Activated naive CD8-positive, alpha-beta T cell treated with anti-CD3 and anti-CD28 coated beads for 36 hours (primary cell): ENCODE measurements at places on chromosomes 4 and X. TPM values are rescaled to one million over a fixed set of nuclear protein-coding genes. Genes with fewer than 3 reads are reported as not detected.
A peak's percentile ranks its signal among the peaks of the same experiment; 100 is the strongest.

DNA sequence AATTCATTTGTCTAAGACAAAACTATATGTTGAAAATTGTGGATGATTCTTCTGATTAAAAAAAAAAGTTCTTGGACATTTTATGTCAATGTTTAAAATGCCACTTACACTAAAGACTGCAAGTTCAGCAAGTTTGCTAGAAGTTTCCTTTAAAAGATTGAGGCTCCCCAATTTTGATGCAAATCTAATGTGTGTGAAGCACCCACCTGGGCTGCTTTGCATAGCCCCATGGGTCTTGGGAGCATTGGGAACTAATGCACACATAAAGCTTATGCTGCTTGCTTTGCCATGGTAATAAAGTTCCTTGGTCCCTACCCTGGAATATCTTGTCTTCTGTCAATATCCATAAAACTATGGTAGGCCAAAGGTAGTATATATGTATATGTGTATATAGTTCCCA, 725.9 kb upstream of the GRID2 start:
- H3K27ac ChIP-seq: no peak overlapping the region
- H3K27me3 ChIP-seq: no peaks in the 10 kb centered on the region
- no peaks in the 10 kb centered on the region for H3K4me1 ChIP-seq
- DNase-seq: no peak

TMEM271 gene
- not detected for total RNA-seq

- H3K4me3 ChIP-seq: no peak overlapping the region
- H3K27ac ChIP-seq: no peak overlapping the region
- no peak for DNase-seq
- H3K36me3 ChIP-seq: peaks cover 8% of the 10 kb centered on the region
- no peaks in the 10 kb centered on the region for H3K4me1 ChIP-seq
- no peaks in the 10 kb centered on the region for H3K27me3 ChIP-seq
These were observed 81.4 kb downstream of the DOCK11 start for GRCh38 chrX:118577041-118577440.

GRCh38 chr4:88828842-88829571, 131.4 kb upstream of the NAP1L5 start:
- no peaks in the 10 kb centered on the region for H3K27me3 ChIP-seq
- H3K4me1 ChIP-seq: no peaks in the 10 kb centered on the region
- H3K27ac ChIP-seq: no peak overlapping the region
- no peak overlapping the region for H3K4me3 ChIP-seq

- H3K36me3 ChIP-seq: peaks cover 3% of the 10 kb centered on the region
- no peak overlapping the region for H3K4me3 ChIP-seq
- peaks cover 3% of the 10 kb centered on the region for H3K4me1 ChIP-seq
- no peak overlapping the region for H3K27ac ChIP-seq
- H3K27me3 ChIP-seq: peaks cover 9% of the 10 kb centered on the region
These were observed 61.3 kb downstream of the HOPX start for GRCh38 chr4:56619816-56620215.

DNA sequence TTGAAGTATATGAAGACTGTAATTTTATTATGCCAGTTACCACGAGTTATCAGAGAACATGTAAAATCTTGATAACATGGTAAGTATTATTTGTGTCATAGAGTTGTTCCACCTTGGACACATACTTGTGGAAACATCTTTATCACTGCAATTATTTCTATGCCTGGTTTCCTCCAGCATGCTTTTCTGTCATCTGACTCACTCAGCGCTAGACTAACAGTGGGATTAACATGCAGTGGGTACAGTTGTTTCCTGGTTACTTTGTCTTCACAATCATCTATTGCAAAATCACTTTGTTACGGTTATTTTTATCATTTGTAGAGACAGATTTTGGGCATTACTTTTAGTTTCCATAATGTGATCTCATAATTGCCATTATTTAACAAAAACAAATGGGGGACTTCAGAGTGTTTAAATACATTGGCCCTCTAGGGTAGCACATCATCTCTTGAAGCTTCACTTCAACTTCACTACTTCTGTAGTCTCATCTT, at the start of gene STATH:
STATH (plus strand) TSS at position 441 of the 491 bp plus-strand sequence. CDS start 2,472 bp downstream, outside the sequence.
- no peak within 1 kb of the TSS for H3K27ac ChIP-seq
- H3K27me3 ChIP-seq: no peaks in the 10 kb centered on the region
- no peaks in the 10 kb centered on the region for H3K4me1 ChIP-seq
- no peak for DNase-seq

DNA sequence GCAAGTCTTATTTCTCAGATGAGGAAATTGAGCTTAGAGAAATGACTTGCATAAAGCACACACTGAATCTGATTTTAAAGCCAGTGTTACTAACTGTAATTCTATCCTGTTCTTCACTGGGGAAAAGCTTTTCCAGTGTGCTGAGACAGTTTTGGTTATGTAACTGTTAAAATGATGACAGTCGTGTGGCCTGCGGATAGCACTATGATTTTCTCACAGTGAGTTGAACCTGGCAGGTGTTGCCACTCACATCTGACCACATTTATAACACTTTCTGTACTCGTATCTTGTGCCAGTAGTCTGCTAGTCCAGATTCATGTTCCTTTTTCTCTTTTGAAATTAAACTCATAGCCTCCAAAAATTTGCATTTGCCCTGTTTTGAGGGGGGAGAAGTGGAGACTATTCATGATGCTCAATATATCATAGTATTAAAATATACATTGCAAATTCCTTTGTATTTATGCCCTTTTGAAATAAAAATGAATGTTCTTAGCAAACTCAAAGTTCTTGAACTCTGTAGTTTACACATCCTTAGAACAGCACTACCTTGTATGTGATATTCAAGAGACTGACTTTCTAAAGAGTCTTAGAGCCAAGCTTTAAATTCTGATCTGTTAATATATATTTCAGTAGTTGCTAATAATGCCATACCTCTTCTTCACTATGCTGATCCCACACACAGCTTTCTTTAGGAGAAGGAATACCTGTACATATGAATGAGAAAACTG, 132.3 kb downstream of the PDLIM5 start:
- H3K36me3 ChIP-seq: no peaks in the 10 kb centered on the region
- no peak for DNase-seq
- no peaks in the 10 kb centered on the region for H3K4me1 ChIP-seq
- H3K4me3 ChIP-seq: no peak overlapping the region
- no peaks in the 10 kb centered on the region for H3K27me3 ChIP-seq

CLNK gene
- total RNA-seq: 0.32 TPM

- H3K4me1 ChIP-seq: no peaks in the 10 kb centered on the region
- H3K36me3 ChIP-seq: no peaks in the 10 kb centered on the region
- H3K27me3 ChIP-seq: peaks cover 6% of the 10 kb centered on the region
- no peak overlapping the region for H3K27ac ChIP-seq
- H3K4me3 ChIP-seq: no peak overlapping the region
These were observed 68.1 kb upstream of the OTUD4 start for GRCh38 chr4:145248502-145248901.

DNA sequence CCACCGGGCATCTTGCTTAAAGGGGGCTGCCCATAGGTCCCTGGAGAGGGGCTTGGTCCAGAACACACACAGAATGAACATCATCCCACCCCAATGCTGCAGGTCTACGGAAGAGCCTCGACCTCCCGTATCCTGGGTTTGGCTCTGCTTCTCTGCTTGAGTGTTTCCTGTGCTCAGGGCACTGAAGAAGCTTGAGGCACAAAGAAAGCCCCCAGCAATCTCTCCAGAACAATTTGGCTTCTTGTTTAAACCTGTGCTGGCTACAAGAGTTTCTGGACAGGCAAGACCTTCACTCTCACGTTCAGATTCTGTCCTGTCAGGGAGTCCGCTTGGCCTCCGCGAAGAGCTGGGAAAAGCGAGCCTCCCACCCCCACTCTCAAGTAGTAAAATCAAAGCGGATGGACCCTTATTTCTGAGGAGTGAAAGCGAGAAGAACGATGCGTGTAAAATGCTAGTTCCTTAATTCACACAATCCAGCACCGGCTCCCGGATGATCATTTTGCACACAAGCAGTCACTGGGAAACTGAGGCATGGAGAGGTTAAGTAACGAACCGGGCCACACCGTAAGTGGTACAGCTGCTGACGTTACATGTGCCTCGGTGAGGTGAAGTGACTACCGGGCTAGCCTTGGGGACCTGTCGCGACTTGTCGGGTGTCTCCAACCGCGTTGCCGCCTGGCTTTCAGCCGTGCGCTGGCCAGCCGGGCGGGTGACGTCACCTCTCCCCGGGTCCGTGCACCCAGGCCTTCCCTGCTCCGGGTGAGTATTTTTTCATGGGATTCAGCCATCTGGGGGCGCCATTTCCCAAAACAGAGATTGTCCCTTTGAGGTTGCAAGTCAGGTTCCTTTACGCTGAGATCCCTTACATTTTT, 3.1 kb upstream of the SFRP2 start:
- H3K4me3 ChIP-seq: peak overlapping the region; percentile 77
- DNase-seq: peak; percentile 55

- DNase-seq: no peak
- no peak overlapping the region for H3K4me3 ChIP-seq
- no peak overlapping the region for H3K27ac ChIP-seq
These were observed 139.3 kb upstream of the FRMPD4 start for GRCh38 chrX:11998944-11999343.

NAAA gene
- total RNA-seq: 36.5 TPM

JAKMIP1 gene
- 1.0 TPM for total RNA-seq

SLC7A11 gene
- total RNA-seq: 5.3 TPM

DNA sequence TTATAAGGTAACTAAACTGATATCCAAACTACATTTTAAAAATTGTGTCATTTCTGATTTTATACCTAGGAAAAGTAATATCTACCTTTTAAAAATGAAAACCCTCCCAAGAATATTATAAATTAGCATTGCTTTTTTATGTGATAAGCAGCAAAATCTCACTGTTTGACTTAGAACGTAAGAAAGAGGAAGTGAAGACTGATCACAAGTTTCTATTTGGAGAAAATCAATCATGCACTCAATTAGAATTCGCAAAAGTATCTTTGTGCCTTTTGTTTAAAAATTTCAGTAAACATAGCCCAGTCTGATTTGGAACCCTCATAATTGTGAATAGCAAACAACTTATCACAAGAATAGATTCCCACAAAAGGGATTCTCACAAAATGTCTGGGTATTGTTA, 142.7 kb downstream of the TENM3 start:
- no peaks in the 10 kb centered on the region for H3K4me1 ChIP-seq
- no peak overlapping the region for H3K4me3 ChIP-seq
- no peak overlapping the region for H3K27ac ChIP-seq
- DNase-seq: no peak

DNA sequence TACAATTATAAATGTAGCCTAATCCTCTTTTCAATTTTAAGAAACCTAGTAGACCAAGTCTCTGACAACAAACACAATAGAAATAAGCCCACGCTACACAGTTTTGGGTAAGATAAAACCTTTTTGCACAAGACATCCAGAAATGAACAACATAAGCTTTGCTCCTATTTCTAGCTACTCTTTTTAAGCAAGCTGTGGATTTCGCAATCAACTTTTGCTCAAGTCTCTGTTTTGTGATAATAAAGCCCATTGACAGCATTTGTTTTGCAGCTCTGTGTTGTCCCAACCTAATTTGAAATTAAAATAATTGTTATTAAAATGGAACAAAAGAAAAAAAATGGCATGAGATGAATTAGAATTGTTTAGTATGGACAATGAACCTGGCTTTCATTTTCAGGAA, 287.9 kb upstream of the PUDP start:
- no peaks in the 10 kb centered on the region for H3K36me3 ChIP-seq
- DNase-seq: no peak
- H3K27ac ChIP-seq: no peak overlapping the region
- no peak overlapping the region for H3K4me3 ChIP-seq
